ENCODE measurements at places on chromosomes 5 and 9.
A peak's percentile ranks its signal among the peaks of the same experiment; 100 is the strongest.

- DNase-seq = no peak
Observed at GRCh38 chr5:61618577-61618976, 286.5 kb downstream of the ZSWIM6 start.

- DNase-seq = no peak
Observed at GRCh38 chr5:115377468-115378217, 81.2 kb upstream of the CCDC112 start.

DNA sequence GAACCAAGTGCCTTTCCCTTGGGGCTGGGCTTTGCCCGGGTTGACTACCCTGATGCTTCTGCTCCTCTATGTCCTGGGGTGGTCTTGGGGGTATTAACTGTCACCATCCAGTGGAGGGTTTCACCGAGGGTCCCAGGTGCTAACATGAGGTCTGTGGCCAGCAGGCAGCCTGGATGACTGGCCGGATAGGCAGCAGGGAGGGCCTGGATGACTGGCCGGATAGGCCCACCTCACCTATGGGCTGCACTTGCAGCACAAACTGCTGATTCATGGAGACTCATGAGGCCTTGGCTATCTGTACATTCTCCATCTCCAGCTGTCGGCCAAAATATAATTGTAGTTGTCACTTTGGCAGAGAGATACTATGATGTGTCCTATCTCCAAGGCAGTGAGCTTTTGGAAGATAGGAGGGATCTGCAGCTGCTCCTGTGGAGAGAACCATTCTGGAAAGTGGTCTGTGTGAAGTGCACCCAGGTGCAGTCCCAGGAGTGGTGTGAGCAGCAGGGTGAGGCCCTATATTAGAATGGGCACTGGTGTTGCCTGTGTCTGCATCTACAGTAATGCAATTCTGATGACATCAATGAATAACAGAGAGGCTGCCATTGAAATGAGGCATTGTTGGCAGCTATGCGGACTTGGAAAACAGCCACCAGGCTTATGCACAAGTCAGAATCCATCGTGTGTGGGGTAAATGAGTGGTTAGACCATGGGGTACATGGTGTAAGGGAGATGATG is 26.3 kb upstream of the CDKN2AIPNL start:
- DNase-seq = no peak

DNA sequence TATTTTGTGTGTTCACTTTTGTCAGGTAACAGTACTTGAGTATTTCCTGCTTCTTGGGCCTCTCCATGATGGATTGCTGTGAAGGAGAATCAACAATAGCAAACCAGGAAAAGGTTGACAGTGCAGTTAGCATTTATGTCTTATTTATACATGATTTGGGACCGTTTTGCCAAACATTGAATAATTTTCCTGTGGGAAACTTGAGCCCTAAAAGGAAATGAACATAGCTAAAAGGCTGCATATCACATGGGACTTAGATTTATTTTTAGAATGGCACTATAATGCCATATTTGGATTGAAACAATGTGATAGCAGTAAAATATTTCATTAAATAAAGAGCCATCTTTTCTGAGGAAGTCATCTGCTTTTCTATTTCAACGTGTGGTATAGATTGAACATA is 15.3 kb downstream of the GPR21 start:
- no peak for DNase-seq

DNA sequence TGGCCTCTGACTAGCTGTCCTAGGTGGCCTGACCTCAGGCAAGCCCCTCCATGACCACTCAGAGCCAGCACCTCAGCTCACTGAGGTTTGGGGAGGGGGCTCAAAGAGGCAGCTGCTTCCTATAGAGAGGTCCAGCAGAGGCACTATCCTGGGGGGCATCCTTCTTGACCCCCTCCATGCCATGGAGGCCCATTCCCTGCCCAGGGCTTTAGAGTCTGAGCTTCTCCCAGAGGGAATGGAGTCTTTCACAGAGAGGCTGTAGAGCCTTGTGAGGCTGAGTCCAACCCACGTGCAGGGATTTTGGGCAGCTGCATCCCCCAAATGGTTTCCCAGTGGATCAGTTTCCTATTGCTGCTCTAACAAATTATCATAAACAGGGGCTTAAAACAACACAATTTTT is 16.9 kb downstream of the IRF1 start:
- no peak for DNase-seq

- DNase-seq = no peak
Observed at GRCh38 chr9:109641372-109641659, 138.7 kb upstream of the PALM2AKAP2 start.

DNA sequence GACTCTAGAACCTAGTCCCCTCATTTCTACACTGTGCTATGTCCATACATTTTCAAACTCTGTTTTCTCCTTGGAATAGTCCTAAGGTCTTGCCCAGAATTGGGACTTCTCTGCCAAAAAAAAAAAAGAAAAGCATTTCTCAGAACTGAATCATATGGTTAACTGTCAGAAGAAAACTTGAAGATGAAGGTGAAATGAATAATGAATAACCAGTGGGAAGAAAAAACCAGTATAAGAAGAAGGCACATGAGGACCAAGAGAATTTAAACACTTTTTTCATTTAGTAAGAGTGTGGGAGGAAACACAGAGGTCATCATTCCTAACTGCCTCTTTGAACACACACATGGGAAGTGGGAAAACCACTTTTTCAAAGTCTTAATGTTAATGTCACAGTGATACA is 197.7 kb downstream of the PRELID2 start:
- no peak for DNase-seq

DNA sequence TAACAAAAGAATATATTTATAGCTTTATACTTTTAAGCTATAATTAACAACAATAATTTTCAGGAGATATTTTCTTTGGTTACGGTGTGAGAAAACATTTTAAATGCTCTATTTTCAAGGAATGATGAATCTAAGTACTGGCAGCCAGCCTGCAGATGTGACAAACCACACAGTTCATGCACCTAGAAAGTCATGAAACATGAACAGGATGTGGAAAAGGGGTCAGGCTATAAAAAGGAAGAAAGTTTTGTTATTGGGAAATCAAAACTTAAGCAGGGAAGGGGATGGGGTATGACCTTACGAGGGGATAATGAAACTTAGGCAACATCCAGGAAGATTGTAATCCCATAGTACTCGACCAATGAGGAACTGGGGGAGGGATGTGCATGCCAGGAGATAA is 508.7 kb upstream of the GRAMD2B start:
- no peak for DNase-seq

GRCh38 chr9:92525306-92525705 is 10.5 kb downstream of the ECM2 start:
- no peak for DNase-seq

- DNase-seq = no peak
Observed at GRCh38 chr5:157718519-157718918, 12.7 kb upstream of the THG1L start.

- DNase-seq = no peak
Observed at GRCh38 chr9:111356481-111357244, 26.6 kb upstream of the OR2K2 start.

GRCh38 chr9:127451858-127452656 is 747 bp downstream of the LRSAM1 start:
- DNase-seq = peak; percentile 58

DNA sequence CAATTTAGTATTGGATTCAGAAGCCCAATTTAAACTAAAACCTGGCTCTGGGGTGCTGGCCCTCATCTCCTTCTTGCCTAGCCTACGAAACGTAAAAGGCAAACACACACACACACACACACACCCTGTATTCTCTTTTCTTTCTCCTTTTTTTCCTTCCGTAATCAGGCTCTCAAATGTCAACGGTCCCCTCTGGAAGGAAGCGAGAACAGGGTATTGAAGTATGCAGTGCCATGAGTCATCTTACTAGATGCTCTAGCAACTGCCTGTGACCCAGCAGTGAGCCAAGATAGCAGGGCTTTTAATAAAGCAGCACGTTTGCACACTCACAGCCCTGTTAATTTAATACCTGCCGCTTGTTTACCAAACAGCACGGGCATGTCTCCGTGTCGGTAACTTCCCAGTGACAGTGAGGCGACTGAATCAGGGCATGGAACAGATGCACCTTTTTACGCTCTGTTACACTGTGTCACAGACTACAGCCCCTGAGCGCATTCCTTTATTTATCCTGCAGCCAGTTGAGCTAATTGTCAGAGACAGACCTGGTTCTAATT is 243.8 kb downstream of the BNC2 start:
- DNase-seq = no peak

GRCh38 chr5:123514615-123515355 is 2.8 kb downstream of the CSNK1G3 start:
- DNase-seq = no peak

GRCh38 chr5:72210888-72211678 is 103.8 kb downstream of the MAP1B start:
- no peak for DNase-seq
